Amniotic epithelial cell (primary cell): ENCODE measurements at places on chromosomes 7 and 10.

GRCh38 chr7:132771301-132771730, 195.0 kb upstream of the PLXNA4 start:
- DNase-seq, result no peak

DNA sequence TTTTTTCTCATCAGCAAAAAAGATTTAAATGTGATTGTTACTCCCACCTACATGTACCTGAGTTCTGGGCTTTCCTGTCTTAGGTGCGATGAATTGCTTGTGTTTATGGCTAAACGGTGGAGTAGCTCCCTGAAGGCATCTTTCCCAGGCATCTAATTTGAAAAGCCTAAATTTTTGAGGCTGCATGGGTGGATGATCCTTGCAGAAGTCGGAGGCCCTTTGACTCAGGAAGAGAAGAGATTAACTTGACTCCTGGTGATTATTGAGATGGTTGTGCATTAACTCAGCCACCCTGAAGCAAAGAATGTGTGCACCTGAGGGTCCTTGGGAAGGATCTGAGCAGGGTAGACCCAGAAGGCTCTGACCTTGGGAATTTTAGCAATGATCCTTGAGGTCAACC, 155.6 kb upstream of the SEMA3C start:
- no peak for DNase-seq

GRCh38 chr10:16184906-16185305, 251.9 kb upstream of the PTER start:
- no peak for DNase-seq

DNA sequence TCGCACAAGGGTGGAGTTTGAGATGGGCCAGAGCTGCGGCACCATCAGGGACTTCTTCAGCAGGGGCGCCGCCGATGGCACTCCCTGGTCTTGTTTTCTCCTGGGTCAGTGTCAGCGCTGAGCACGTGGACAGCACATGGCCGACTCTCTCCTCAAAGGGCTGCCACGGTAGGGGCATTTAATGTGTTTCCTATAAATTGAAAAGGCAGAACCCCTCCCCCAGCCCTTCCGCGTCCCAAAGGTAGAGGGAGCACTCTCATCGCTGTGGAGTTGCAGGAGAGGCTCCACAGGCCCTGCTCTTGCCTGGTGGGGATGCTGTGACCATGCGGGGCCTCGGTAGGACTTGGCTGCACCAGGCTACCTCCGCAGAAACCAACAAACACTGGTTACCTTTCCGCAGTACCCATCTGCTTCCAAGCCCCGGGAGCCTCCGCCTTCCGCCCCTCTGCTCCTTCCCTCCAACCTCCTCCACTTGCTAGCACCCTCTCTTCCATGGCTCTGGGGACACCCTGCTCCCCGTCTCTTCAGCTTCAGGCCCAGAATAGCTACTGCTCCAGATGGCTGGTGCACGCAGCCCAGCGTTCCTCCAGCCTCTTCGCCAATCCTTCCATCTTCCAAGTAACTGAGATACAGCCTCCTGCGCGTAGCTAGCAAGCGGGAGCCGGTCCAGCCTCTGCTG, 166.3 kb upstream of the ADCY1 start:
- DNase-seq, result no peak

DNA sequence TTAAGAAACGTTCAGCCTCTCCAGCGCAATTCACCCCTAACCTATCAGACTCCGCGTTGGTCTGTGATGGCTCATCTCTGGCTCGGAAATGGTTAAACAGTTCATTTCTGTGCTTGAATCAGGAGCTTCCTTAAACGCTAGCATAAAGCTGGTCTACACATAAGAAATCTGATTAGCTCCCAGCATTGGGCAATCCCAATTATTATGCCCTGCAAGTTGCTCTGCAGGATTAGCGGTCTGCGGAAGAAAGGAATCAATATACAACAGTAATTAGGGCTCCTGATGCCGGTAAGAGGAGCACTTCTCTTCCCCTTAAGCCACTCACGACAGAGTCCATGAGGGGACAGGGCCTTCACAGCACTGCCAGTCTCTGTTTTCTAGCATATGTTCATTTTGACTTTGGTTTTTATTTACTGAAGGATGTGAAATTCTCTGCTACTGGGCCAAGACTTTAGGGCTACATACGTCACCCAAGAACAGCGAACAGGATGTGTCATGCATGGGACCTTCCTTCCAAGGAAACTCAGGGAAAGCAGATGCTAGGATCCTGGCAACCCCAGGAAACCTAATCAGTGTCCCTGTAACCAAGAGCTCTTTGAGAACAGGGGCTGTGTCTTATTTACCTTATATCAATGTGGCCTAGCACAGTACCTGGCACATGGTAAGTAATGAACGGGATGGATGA, 324.4 kb downstream of the KCNMA1 start:
- DNase-seq, result no peak

- no peak for DNase-seq
These were observed 56.1 kb upstream of the ELN start for GRCh38 chr7:73971704-73972341.
